HepG2 (cell line): ENCODE measurements at places on chromosomes 2 and 18. TPM values are rescaled to one million over a fixed set of nuclear protein-coding genes. Genes with fewer than 3 reads are reported as not detected.

- H3K27me3 ChIP-seq = 0 out of 2 replicates have a peak, but pooled peaks cover 1% of the 10 kb centered on the region
- H3K27ac ChIP-seq = no peak overlapping the region
- no peaks in the 10 kb centered on the region for H3K36me3 ChIP-seq
- no peak overlapping the region for H3K4me3 ChIP-seq
- DNase-seq = no peak
Observed at GRCh38 chr2:121716126-121716525, 20.5 kb downstream of the NIFK start.

DNA sequence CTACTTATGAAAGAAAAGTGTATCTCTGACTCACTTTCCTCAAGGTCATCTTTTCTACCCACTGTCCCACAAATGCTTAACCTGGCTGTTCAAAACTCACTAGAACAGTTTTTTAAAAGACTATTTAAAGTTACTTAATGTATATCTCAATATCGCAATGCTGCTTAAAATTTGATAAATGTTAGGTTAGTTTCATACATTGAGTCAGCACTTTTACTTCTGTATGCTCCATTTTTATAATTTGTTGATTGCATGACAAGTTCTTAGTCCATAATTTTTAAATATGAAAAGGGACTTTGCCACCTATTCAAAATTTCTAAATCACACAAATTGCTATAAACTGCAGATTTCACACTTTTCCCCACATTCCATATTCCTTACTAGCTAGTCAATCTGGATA, 231.7 kb upstream of the SLC39A10 start:
- H3K4me3 ChIP-seq = no peak overlapping the region
- no peaks in the 10 kb centered on the region for H3K36me3 ChIP-seq
- DNase-seq = no peak
- H3K27me3 ChIP-seq = no peaks in the 10 kb centered on the region

GRCh38 chr2:188889187-188889586, 85.0 kb upstream of the COL3A1 start:
- H3K4me1 ChIP-seq = no peaks in the 10 kb centered on the region
- H3K4me3 ChIP-seq = no peak overlapping the region
- DNase-seq = no peak
- H3K27ac ChIP-seq = no peak overlapping the region
- H3K36me3 ChIP-seq = no peaks in the 10 kb centered on the region
- no peaks in the 10 kb centered on the region; the same call in 1 of the 2 replicates for H3K27me3 ChIP-seq

Gene NAT8
- total RNA-seq = 1.8 and 1.9 TPM in 2 replicates

Gene C2orf76
- 8.5 TPM in 2 replicates for total RNA-seq

Gene LOXHD1
- not detected in 2 replicates for total RNA-seq
